HCT116 (cell line): ENCODE measurements at places on chromosomes 2 and 18. TPM values are rescaled to one million over a fixed set of nuclear protein-coding genes. Genes with fewer than 3 reads are reported as not detected.

DNA sequence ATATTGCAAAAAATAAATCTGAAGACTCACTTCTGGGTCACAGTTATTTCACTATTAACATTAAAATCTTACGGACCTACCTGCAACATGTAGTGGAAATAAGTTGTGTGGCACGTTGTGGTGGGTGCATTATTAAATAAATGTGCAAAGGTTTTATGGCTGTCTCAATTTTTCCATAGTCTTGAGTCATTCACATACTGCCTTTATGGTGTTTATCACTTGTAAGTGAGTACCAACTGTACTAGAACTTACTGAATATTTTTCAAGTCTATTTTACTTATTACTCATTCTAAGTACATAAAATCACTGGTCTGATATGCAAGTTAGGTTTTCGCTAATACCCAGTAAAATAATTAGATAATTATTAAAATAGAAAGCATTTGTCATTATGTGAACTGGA lies 47.6 kb upstream of the SLC30A6 start:
- no peak for DNase-seq

DNA sequence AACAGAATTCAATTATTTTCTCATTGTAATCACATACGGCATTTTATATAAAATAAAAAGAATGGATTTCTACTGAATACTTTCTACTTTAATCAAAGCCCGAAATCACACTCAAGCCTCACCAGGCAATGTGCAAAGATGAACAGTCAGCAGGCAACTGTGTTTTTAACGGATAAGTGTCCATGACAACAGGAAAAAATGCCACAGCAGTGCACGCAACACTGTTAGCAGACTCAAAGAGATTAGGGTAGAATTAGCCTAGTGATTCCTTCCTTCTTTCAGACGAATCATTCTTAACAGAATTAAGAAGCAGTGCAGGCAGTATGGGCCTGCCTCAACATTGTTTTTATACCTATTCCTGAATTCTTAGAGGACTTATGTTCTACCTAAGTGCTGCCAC lies 135.6 kb downstream of the CDH2 start:
- DNase-seq = no peak

GRCh38 chr2:29117636-29118303 lies 2.6 kb downstream of the CLIP4 start:
- DNase-seq = peak; percentile 77

DNA sequence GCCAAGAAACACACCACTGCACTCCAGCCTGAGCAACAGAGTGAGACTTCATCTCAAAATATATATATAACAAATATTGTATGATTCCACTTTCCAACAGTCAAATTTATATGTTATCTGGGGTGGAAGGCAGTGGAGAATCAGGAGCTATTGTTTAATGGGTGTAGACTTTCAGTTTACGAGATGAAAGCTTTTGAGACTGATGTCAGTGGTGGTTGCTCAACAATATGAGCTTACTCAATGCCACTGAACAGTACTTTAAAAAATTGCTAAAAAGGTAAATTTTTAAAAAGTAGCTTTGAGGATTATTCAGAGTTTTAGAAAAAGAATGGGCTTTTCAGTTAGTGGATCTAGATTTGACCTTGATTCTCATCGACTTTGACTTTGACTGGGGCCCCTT lies 105.9 kb upstream of the ST6GAL2 start:
- DNase-seq = no peak

The SF3B1 gene
- total RNA-seq = 282 TPM

DNA sequence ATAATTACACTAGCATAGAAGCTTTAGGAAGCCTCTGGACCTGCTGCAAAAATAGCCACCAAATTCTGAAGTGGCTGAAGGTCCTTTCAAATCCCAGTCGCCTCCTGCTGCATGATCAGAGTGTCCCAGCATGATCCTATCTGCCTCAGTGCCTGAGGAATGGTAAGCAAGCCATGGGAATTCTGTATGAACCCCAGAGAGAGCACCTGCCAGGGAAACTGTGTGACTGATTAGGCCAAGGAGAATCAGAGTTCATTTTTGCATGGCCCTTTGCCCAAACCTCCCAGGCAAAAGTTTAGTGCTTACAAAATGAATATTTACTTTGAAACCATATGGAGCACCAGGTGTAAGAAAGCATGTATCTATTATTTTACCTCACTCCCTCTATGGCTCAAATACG lies 221.4 kb downstream of the ARL4C start:
- DNase-seq = no peak

- no peak for DNase-seq
Measured at GRCh38 chr2:204240961-204241360, 304.3 kb upstream of the PARD3B start.

DNA sequence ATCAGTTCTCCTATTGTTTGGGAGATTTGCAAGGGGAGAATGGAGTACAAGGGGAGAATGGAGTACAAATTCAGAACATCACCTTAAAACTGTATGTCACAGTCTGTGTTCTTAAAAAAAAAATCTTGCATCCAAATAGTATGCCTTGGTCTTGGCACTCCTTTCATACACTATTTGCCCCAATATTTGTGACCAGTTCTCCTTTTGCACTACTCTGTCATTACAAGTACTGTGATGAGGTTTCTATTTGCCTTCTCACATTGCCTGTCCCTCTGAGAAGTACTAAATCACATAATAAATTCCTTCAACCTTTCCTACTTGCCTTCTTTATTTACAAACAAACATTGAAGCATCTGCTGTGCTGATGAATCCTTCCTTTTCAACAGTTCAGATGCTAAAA lies 36.0 kb upstream of the NCK2 start:
- DNase-seq = no peak

- DNase-seq = no peak
Measured at GRCh38 chr2:58047373-58047935, 848 bp downstream of the VRK2 start.

The TMEM247 gene
- total RNA-seq = not detected

GRCh38 chr2:222592176-222592575 lies 63.7 kb downstream of the FARSB start:
- DNase-seq = no peak

The HOXD12 gene
- 0.27 TPM for total RNA-seq

DNA sequence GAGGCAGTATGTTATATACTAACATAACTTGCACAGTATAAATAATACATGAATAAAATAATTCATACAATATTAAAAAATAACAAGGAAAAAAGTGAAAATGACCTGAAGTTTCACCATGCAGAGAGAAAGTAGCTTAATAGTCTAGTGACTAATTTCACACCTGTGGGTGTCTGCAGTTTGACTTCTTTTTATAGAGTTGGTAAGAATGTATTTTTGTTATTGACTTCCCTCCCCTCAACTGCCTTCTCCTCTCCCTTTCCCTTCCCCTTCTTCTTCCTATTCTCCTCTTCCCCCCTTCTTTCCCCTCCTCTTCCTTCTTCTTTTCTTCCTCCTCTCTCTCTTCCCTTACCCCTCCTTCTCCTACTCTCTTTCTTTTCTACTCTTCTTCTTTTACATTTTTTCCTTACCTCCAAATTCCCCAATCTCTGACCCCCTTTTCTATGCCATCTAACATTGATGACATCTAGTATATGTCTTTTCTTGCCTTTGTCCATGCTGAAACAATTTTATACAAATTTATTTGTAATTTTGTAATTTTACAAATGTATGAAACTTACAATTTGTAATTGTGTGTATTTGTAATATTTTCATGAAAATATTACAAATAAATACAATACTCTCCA lies 3.1 kb downstream of the DNAH6 start:
- DNase-seq = no peak

GRCh38 chr2:88666576-88666975 lies 24.9 kb upstream of the RPIA start:
- no peak for DNase-seq

GRCh38 chr2:109143214-109144187 lies 14.5 kb downstream of the SH3RF3 start:
- DNase-seq = no peak

- DNase-seq = no peak
Measured at GRCh38 chr18:62846313-62846712, 131.0 kb downstream of the PHLPP1 start.

The GTF3C2 gene
- total RNA-seq = 88.2 TPM

- DNase-seq = peak; percentile 71
Measured at GRCh38 chr2:100381240-100381639, 36.2 kb downstream of the CHST10 start.

The B3GNT7 gene
- 6.1 TPM for total RNA-seq

- DNase-seq = no peak
Measured at GRCh38 chr18:35616664-35617423, 35.3 kb downstream of the GALNT1 start.

GRCh38 chr18:78639006-78639950 lies 340.3 kb upstream of the SALL3 start:
- no peak for DNase-seq

GRCh38 chr2:202933139-202933510 lies 21.1 kb downstream of the CARF start:
- DNase-seq = no peak

DNA sequence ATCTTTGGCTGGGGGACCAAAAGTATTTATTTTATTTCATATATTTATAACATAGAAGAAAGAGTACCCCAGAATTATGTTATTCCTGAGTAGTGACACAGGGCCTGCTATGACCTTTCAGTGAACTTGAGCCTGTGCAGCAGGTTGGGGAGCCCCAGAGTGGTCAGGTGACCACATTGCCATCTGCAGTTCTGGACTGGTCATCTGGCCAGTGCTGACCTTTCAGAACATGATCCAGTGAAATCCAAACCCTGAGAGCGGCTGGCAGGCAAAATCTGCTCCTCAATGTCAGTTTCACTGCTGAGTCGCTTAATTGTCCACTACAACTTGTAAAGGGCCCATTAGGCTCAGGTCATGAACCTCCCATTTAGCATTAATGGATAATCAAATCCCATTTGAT lies 336.7 kb upstream of the KCNH7 start:
- DNase-seq = no peak

The OSBPL1A gene
- total RNA-seq = 18.9 TPM

DNA sequence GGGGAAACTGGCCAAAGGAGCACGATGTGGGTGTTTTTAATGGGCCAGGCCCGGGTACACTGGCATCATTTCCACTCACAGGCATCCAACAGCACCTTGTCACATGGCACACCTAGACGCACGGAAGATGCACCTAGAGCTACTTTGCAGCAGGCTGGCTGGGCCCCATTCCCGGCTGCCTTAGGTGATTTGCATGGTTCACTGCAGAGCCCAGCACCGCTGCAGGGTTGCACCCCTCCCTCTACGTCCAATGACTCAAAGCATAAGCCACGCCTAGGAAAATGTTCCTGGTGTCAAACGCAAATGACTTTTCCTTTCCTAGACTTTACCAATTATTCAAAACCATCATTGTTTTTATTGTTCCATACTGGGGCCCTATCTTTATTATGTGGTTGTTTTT lies 222.9 kb downstream of the EIPR1 start:
- no peak for DNase-seq

- DNase-seq = no peak
Measured at GRCh38 chr18:76589316-76589715, 94.3 kb upstream of the ZNF516 start.

The ALK gene
- not detected for total RNA-seq

The GLB1L gene
- total RNA-seq = 6.6 TPM

- DNase-seq = no peak
Measured at GRCh38 chr2:42864641-42865280, 72.4 kb upstream of the HAAO start.

The RTP5 gene
- not detected for total RNA-seq

The TUBA4B gene
- total RNA-seq = not detected

GRCh38 chr2:176088048-176088936 lies 4.2 kb upstream of the HOXD13 start:
- DNase-seq = peak; percentile 22

- no peak for DNase-seq
Measured at GRCh38 chr2:121038891-121039616, 245.9 kb downstream of the TFCP2L1 start.

DNA sequence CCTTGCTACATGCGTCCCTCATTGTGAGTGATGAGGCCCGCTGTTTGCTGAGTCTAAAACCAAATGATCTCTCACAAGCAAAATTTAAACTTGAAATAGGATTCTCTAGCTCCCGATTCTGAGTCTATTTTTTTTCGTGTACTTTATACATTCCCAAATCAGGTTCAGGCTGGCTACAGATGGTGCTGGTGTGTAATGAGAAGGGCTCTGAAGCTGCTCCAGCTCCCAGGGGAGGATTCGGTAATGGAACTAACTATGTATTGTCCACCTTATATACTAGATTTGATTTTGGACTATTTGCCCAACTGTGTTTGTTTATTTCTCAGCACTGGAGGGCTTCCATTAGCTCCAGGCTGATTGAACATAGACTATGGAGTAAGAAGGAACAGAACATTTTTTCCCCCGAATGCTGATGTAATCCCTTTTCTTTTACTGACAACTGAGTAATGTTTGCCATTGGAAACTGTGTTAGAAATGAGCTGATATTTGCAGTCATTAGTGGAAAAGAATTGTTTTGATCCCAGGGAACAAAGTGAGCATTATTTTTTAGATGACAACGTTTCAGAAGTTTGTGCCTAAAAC lies 274.0 kb upstream of the FIGN start:
- DNase-seq = no peak

GRCh38 chr2:9613291-9613690 lies 17.5 kb downstream of the YWHAQ start:
- no peak for DNase-seq

- no peak for DNase-seq
Measured at GRCh38 chr2:104766683-104767082, 87.2 kb upstream of the POU3F3 start.

The NPAS2 gene
- total RNA-seq = 20.4 TPM

- no peak for DNase-seq
Measured at GRCh38 chr18:63284827-63285733, 34.5 kb downstream of the BCL2 start.

DNA sequence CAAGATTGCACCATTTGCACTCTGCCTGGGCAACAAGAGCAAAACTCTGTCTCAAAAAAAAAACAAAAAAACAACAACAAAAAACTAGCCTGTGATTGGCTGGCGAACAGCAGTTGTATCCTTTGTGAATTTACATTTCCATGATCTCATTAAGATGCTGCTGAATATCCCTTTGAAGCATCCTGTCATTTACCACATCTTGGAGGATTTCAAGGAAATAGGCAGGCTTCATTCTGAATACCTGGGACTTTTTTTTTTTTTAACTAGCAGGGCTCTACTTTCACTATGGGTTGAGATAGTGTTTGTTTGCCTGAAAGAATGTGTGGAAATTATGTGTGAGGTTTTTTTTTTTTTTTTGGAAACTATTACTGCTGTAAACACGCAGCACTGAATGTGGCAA lies 49.6 kb upstream of the RPL31 start:
- DNase-seq = no peak

The FAM161A gene
- total RNA-seq = 7.3 TPM

GRCh38 chr2:110843959-110844510 lies 111.7 kb downstream of the ACOXL start:
- no peak for DNase-seq

DNA sequence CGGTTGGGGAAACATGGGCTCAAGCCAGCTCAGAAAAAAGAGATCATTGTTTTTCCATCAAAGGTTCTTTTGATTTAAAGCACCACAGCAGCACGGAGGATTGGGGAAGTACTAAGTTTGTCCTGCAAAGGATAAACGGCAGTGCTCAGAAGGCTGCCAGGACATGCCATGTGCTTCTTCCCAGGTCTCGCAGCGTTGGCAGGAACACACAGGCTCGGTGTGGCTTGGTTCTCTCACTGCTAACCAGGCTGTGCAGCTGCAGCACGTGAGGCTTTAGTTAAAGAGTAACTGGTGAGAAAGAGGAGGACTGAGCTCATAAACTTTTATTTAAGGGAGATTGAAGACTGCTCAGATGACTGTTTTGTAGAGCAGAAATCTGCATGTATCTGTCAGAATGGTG lies 264.3 kb downstream of the TSN start:
- no peak for DNase-seq
